ENCODE measurements at places on chromosomes 5 and 9. TPM values are rescaled to one million over a fixed set of nuclear protein-coding genes. Genes with fewer than 3 reads are reported as not detected.

GRCh38 chr9:7392148-7392547 lies 407.4 kb downstream of the DMAC1 start:
- DNase-seq: no peak

The DIRAS2 gene
- 0.05 TPM for polyA plus RNA-seq

- DNase-seq: no peak
These were observed 209.3 kb downstream of the ZNF608 start for GRCh38 chr5:124537107-124537506.

- DNase-seq: no peak
These were observed 479.5 kb upstream of the TNC start for GRCh38 chr9:115597330-115597895.

GRCh38 chr9:110801426-110801825 lies 132.8 kb downstream of the MUSK start:
- DNase-seq: no peak

The PCDHA12 gene
- polyA plus RNA-seq: 0.03 TPM

- no peak for DNase-seq
These were observed 3.9 kb downstream of the RGS14 start for GRCh38 chr5:177361418-177362291.

- DNase-seq: no peak
These were observed 47.2 kb downstream of the EBF1 start for GRCh38 chr5:159052401-159053011.

The TAS2R1 gene
- not detected for polyA plus RNA-seq

- DNase-seq: peak; percentile 18
These were observed 640.9 kb downstream of the SEMA5A start for GRCh38 chr5:8905021-8905420.

DNA sequence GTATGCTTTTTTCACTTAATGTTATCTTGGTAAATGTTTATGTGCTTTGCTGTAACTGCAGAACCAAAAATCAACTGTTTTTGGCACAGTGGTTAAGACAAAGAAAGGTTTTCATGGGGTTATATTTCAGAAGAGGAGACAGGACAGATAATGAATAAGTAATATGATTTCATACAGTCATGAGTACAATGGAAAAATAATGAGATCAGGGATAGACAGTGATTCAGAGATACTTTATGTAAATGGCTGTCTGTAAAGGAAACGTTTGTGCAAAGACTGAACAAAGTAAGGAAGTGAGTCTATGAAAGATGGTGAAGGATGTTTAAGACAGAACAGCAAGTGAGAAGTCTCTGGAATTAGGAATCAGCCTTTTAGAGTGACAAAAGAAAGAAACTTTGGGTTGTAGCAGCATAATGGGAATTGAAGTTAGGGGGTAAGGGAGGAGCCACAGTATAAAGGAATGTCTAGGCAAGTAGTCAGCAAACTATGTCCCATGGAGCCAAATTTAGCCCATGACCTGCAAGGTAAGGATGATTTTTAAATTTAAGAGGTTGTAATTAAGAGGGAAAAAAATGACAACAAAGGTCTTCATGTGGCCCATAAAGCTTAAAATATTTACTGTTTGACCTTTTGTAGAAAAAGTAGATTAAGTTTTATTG lies 55.0 kb downstream of the TNPO1 start:
- DNase-seq: no peak

The PCDHGB4 gene
- 2.4 TPM for polyA plus RNA-seq

The SLC25A2 gene
- not detected for polyA plus RNA-seq

DNA sequence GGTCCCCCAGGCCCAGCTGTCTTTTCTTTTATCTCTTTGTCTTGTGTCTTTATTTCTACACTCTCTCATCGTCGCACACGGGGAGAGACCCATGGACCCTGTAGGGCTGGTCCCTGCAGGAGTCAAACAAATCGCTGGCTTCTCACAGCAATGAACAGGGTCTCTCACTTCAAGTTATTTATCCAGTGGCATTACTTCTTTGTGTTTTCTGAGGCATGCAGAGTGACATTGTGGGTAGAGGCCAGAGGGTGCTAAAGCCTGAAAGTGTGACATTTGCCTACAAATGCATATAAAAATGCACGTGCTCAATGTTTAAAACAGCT lies 127.6 kb downstream of the ST8SIA4 start:
- no peak for DNase-seq

- no peak for DNase-seq
These were observed 59.7 kb upstream of the SNCAIP start for GRCh38 chr5:122252319-122252718.

DNA sequence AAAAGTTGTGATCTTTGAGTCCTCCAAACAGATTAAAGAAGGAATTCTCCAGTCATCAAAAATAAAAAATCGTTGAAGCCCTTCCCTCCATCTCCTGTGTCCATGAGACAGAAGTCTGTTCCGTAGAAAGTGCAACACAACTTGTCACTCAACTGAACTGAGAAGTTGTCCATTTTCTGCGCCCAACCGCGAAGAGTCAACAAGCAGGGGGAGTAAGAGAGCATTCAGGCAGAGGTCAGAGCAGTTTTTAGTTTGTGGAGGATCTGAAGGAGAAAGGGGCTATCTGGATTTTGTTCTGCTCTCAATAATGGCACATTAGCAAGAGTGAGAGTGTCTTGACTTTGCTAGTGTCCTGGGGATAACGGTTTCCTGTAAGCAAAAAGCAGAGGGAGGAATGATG lies 303.9 kb downstream of the ICE1 start:
- DNase-seq: no peak

The CDK5RAP2 gene
- polyA plus RNA-seq: 27.5 TPM

GRCh38 chr9:114314881-114315722 lies 7.8 kb upstream of the ORM1 start:
- DNase-seq: no peak

GRCh38 chr9:110187126-110187525 lies 20.8 kb downstream of the C9orf152 start:
- no peak for DNase-seq

- DNase-seq: no peak
These were observed 72.2 kb downstream of the PIP5K1B start for GRCh38 chr9:68777070-68777763.

The CHD1 gene
- polyA plus RNA-seq: 13.0 TPM

The PRDM9 gene
- not detected for polyA plus RNA-seq

- no peak for DNase-seq
These were observed 8.2 kb upstream of the DOCK2 start for GRCh38 chr5:169628892-169629291.

All from urinary bladder (tissue), 4 donors.